ENCODE measurements at places on chromosomes 12 and 14.

DNA sequence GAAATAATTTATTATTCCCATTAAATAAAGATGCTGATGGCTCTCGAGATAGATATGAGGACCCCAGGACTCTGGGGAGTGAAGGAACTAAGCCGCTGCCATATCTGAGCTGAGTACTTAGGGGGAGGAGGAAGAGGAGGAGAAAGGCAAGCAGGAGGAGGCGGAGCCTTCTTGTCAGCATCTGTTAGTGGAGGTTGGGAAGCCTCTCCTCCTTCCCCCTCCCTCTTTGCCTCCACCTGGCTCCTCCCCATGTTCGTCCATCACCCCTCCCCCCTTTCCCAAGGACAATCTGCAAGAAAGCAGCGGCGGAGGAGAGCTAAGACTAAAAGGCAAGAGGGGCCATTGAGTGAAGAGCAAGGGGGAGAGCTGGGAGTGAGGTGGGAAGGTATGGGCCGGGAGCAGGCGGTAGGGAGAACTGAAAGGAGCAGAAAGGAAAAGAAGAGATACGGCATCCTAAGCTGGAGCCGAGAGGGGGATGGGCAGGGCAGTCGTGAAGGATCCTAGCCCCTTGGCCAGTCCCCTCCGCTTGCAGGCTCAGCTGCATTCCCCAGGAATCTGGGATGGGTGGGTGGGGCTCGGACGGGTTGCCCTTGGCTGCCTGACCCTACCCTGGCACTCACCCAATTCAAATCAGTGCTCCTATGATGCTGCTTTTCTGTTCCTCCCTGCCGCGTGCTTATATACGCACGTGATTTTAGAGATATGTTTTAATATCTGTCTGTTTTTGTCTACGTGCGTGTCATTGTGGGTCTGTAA, at the start of gene PFKM:
TSS of gene PFKM (plus strand) at position 287 of the 756 bp plus-strand sequence. CDS start 3,411 bp downstream, outside the sequence.
- DNase-seq: peak; percentile 96

- peak; percentile 28 for DNase-seq
Observed at GRCh38 chr14:32319368-32320049, 9.6 kb upstream of the AKAP6 start.

GRCh38 chr12:57625261-57626032, 7.6 kb downstream of the B4GALNT1 start:
- no peak for DNase-seq

GRCh38 chr14:70441641-70442040, 10.3 kb upstream of the ADAM21 start:
- DNase-seq: no peak

DNA sequence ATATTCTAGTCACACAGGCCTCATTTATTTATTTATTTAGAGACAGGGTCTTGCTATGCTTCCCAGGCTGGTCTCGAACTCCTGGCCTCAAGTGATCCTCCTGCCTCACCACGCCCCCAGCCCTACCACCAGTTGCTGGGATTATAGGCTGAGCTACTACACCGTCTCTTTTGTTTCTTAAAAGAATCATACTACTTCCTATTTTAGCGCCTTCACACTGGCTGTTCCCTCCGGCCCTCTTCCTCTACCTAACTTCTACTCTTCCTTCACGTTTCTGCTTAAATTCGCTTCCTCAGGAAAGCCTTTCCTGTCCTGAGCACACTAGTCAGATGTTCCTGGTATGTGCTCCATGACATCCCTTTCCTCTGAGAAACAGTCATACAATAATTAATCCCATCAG, 6.4 kb upstream of the MRPL42 start:
- no peak for DNase-seq

DNA sequence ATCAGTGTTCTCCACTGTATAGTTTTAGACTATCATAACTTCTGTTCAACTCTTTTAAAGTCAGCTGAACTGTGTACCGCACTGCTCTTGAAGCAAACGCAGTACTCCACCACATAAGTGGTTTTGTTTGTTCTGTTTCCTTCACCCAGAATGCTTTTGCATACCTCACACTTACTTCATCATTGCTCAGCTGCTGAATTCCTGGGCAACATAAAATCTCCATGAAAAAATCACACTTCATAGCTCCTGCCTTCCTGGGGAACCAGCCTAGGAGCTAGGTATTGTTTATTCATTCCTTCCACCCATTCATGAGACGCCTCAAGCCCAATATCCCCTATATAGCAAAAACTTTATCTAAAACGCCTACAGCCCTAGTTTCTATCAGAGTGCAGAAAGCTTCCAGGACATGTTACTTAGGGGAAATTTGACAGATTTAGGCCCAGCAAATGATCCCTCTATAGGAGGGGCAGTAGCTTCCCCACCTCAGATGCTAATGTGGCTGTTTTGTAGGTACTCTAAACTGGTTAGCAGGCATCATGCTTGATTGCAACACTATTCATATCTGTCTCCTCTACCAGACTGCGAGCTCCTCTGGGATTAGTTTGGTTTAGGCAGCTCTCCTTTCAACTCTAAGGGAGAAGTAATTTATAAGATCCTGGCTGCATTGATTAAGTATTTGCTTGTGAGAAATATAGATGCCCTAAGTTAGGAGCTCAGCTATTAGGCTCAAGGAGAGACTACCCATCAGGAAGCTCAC, 44.5 kb downstream of the LRRC9 start:
- no peak for DNase-seq

- DNase-seq: peak; percentile 10
Observed at GRCh38 chr12:121955258-121956237, 37.2 kb downstream of the CFAP251 start.

- no peak for DNase-seq
Observed at GRCh38 chr12:93959657-93960056, 188.7 kb upstream of the PLXNC1 start.

DNA sequence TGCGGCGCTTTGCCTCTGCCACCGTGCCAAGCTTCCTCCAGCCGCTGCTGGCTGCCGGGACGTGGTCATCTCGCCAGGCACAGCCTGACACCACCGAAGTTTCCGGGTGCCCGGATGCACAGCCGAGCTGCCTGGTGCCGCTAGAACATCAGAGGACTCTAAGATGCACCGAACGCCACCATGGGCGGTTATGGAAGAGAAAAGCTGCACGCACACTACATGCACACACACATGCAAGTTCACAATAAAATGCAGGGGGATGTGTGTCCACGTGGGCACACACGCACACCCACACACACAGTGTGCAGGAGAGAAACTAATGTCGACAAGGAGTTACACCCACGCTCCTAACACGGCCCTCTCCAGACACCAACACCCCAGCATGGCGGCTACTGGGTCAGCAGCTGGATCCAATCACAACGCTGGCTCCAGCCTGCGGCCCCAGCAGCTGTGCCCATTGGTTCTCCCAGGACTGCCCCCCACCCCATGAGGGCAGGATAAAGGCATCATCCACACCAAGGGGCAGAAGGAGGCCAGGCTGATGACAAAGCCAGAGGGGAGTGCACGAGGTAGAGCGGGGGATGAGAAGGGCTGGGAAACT, 82.7 kb downstream of the BCL11B start:
- DNase-seq: no peak

DNA sequence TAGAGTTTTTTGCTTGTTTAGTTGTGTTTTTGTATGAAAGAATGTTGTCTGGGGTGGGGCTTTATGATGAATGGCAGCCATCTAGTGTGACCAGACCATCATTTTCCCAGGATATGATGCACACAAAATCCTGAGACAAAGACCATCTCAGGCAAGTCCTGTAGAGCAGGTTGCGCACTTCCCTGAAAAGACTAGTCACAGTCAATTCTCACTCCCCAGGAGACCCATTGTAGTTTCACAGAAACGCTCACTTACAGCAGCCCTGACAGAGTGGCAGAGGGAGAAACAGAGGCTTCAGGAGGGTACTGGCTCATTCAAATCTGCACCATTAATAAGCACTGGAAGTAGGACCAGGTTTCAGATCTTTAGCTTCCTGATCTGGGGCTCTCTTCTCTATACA, 183.2 kb downstream of the TMEM117 start:
- DNase-seq: no peak

DNA sequence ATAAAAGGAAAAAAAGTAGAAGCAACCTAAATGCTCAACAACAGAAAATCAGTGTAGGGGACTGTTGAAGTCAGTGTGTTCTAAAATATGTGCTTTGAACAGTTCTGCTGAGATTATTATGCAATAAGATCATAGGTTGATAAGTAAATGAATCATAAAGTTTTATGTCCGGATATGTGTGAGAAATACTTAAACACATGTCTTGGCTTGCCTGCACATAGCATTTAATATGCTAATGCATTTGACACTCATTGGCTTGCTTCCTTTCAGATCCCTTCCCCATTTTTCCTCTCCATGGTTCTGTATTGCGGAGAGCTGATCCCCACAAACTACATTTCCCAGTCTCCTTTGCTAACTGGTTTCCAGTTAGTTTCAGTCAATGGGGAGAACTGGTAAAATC, 573.8 kb upstream of the TBX3 start:
- peak; percentile 16 for DNase-seq

DNA sequence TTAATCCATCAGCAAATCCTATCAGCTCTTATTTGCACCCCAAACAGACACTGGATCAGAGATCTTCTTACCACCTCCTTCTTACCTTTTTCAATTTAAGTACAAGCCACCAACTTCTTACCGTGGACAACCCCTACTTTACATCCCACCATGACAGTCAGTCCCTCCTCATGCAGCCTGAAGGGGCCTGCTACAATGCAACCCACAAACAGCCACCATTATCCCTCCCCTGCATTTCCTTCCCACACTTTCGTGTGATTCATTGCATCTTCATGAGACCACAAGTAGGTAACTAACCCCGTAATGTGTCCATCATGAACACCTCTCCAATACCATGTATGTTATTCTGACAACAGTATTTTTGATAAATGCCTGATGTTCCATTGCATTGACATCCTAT, 108.6 kb downstream of the BCL11B start:
- DNase-seq: no peak

- no peak for DNase-seq
Observed at GRCh38 chr14:56160088-56160487, 41.9 kb downstream of the PELI2 start.

GRCh38 chr12:75825686-75826085, 205.9 kb downstream of the PHLDA1 start:
- peak; percentile 80 for DNase-seq

- peak; percentile 56 for DNase-seq
Observed at GRCh38 chr12:80187660-80188090, 88.3 kb downstream of the OTOGL start.

Data from A172 (cell line).